ENCODE measurements at places on chromosomes 6 and 20.

DNA sequence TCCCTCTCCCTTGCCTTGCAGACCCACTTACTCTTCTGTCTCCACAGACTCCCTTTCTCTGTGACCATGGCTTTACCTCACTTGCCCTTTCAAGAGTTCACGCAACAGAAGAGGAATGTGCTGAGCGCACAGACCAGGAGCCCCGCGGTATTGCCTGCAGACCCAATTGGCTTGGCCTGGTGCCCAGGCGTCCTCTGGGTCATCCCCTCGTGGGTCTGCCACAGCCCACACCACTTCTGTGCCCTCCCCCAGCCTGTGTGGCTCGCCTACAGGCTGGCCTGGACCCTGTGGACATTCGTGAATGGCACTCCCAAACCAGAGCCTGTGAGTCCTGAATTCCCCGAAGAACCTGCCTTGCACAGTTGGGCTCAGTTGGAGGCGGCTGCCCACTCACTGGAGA is 15.3 kb upstream of the NINL start:
- no peak for DNase-seq

GRCh38 chr6:87553159-87553765 is 36.5 kb downstream of the RARS2 start:
- DNase-seq: no peak

GRCh38 chr6:134657343-134657742 is 292.6 kb downstream of the ALDH8A1 start:
- no peak for DNase-seq

DNA sequence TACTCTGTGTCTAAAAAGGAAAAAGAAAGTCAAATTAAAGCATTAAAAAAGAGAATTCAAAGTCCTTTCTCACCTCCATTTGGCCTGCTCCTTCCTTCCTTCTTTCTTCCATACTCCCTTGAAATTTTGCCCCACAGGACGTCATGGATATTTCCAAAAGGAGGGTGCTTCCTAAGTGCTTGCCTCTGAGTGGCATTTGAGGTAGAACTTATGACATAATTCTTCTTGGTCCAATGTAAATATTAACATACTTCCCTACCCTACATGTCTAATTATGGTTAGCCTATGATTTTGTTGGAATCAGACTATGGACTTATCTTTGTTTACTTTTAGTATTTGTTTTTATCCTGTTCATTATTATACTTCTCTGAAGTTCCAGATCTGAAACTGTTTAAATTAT is 132.3 kb downstream of the PFDN4 start:
- no peak for DNase-seq

GRCh38 chr6:155584006-155584405 is 128.4 kb upstream of the NOX3 start:
- DNase-seq: no peak

GRCh38 chr20:23534801-23535593 is 33.3 kb downstream of the CST9L start:
- DNase-seq: no peak
